ENCODE measurements at places on chromosomes 4 and X. TPM values are rescaled to one million over a fixed set of nuclear protein-coding genes. Genes with fewer than 3 reads are reported as not detected.

Gene FAT1
- total RNA-seq = 0.07 TPM

DNA sequence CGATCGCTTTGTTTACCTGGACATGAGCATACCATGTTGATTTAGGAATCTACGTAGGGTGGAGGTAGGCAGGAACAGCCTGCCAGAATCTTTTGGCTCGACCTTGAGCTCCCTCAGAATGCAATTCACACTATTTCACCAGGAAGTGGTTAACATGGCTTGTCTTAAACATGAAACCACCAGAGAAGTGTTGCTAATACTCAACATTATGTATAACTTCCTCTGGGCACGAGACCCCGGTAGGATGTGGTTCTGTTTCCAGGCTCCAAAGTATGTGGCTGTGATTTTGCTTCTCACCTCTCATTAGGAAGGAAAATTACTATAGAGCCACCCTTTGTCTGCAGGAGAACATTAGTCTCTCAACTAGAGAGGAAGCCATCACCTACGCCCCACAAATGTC lies 59.0 kb upstream of the VCX3B start:
- DNase-seq = no peak

Gene PLXNB3
- 0.49 TPM for total RNA-seq

Gene SYNPO2
- 0.14 TPM for total RNA-seq

- no peak for DNase-seq
Measured at GRCh38 chr4:90145319-90145718, 18.1 kb downstream of the CCSER1 start.

GRCh38 chr4:169854090-169854489 lies 96.3 kb upstream of the HPF1 start:
- DNase-seq = no peak

DNA sequence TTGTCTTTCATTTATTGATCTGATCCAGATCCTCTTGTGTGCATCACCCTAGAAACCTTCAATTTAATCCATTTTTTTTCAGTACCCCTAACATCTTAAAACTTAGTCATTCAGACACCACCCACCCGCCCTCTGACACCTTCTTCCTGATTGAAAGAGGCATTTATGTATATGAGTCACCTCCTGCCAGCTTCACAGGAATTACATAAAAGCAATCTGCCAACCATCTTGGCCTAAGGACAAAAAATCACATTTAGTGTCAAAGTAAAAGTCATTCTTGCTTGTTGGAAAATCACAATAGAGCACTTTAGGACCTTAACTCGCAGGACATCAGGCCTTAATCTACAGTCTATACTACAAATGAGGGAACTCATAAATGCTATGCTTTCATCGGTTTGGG lies 52.1 kb downstream of the NDST3 start:
- no peak for DNase-seq

GRCh38 chr4:97762115-97762512 lies 381.2 kb downstream of the STPG2 start:
- DNase-seq = no peak

DNA sequence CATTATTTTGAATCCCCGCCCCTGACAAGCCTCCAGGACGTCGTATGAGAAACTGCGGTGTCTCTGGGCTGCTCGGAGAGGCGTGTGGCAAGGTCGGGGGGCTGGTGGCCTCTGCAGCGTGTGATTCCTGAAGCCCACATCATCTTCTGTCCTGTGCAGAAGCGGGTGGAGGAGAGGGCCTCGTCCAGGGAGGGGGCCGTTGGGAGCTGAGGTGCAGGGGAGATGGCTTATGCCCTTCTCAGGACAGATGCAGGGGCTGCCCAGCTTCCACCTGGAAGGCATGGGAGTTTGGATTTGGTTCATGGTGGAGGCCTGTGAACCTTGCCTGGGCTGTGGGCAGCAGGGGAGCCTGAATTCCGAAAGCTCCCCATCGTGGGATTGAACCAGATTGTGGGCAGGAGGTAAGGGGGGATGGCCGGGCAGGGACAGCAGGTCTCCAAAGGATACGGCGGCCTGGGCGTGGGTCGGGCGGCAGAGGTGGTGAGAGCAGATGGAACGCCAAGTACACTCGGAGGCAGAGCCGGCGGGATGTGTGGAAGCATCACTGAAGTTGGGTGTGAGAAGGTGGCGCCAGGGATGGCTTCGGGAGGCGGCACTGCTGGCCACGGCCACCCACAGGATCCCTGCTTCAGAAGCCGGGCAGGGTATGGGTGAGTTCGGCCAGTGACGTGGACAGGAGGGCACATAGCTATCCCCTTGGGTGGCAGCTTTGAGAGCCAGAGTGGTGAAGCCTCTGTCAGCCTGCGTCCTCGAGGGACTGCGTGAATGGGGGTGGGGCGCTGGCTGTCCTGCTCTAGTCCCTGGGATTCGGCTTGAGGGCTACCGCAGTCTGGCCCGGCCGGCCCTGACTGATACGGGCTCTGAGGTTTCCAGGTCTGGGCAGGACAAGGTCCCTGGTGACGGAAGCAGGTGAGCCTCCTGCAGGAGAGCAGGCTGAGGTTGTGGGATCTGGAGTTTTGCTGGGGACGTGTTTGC lies 76.3 kb upstream of the ADRA2C start:
- no peak for DNase-seq
